ENCODE measurements at places on chromosomes 1 and 21. TPM values are rescaled to one million over a fixed set of nuclear protein-coding genes. Genes with fewer than 3 reads are reported as not detected.

Gene TEKT2
- total RNA-seq: not detected

Gene ACADM
- 43.2 TPM for total RNA-seq

Gene CLCC1
- 73.0 TPM for total RNA-seq

Gene DPT
- total RNA-seq: 0.05 TPM

Gene PTAFR
- 0.05 TPM for total RNA-seq

Gene ZNF669
- total RNA-seq: 6.0 TPM

Gene TMEM200B
- 5.6 TPM for total RNA-seq

Gene KLF17
- total RNA-seq: 0.05 TPM

Gene ACAP3
- 71.8 TPM for total RNA-seq

Gene RAB25
- not detected for total RNA-seq

Gene CEP350
- 61.5 TPM for total RNA-seq

Gene OR10J1
- not detected for total RNA-seq

Gene ELF3
- total RNA-seq: 2.3 TPM

Gene C8A
- under 0.01 TPM for total RNA-seq

Gene SPRR3
- not detected for total RNA-seq

Gene CZIB
- 52.9 TPM for total RNA-seq

Gene ANGPTL1
- total RNA-seq: 4.8 TPM

Gene C1orf87
- not detected for total RNA-seq

Gene CYP4A11
- not detected for total RNA-seq

Gene MPZ
- 0.88 TPM for total RNA-seq

Gene RHBG
- not detected for total RNA-seq

Gene SPRR5
- total RNA-seq: not detected

Gene EXTL1
- total RNA-seq: 0.30 TPM

Gene SEC22B
- total RNA-seq: 86.4 TPM

Gene ARTN
- total RNA-seq: 0.30 TPM

Gene FCRL4
- not detected for total RNA-seq

Gene RNU1-1
- under 0.01 TPM for total RNA-seq

Gene PRPF38B
- total RNA-seq: 11.9 TPM

Gene FLG2
- not detected for total RNA-seq

Gene TSPEAR
- total RNA-seq: not detected

Gene RPTN
- total RNA-seq: not detected

Gene HSPA13
- total RNA-seq: 160 TPM

Gene TEDDM1
- total RNA-seq: not detected

Gene CFHR3
- 0.23 TPM for total RNA-seq

Gene NR1I3
- not detected for total RNA-seq
